Mammary microvascular endothelial cell (primary cell): ENCODE measurements at places on chromosomes 11 and 22. TPM values are rescaled to one million over a fixed set of nuclear protein-coding genes. Genes with fewer than 3 reads are reported as not detected.

Gene TRABD
- 38.4 and 42.3 TPM in 2 replicates for total RNA-seq

Gene IGSF22
- total RNA-seq: not detected in 2 replicates

Gene PVALB
- total RNA-seq: not detected in 2 replicates

Gene KCNE3
- 0.15 and 0.27 TPM in 2 replicates for total RNA-seq

Gene SEC14L6
- total RNA-seq: not detected in 2 replicates

Gene MOV10L1
- 5.2 and 6.7 TPM in 2 replicates for total RNA-seq

Gene CTSW
- 0.20 TPM in 1 of 2 replicates, not detected in the other for total RNA-seq

Gene OR51B4
- not detected in 2 replicates for total RNA-seq

Gene HTR3A
- not detected in 2 replicates for total RNA-seq

Gene GGTLC3
- not detected in 2 replicates for total RNA-seq

Gene TMPRSS4
- total RNA-seq: not detected in 2 replicates

Gene GLB1L3
- not detected in 2 replicates for total RNA-seq

Gene ENTHD1
- total RNA-seq: not detected in 2 replicates

Gene LMO1
- total RNA-seq: 0.20 TPM in 1 of 2 replicates, not detected in the other

Gene F2
- 0.10 TPM in 1 of 2 replicates, not detected in the other for total RNA-seq

Gene B3GAT3
- 26.6 and 34.2 TPM in 2 replicates for total RNA-seq

Gene KREMEN1
- 0.44 and 0.67 TPM in 2 replicates for total RNA-seq

Gene RBFOX2
- total RNA-seq: 76.3 and 79.6 TPM in 2 replicates

Gene NCF4
- total RNA-seq: not detected in 2 replicates

Gene PRSS23
- total RNA-seq: 214 and 255 TPM in 2 replicates

Gene CYTH4
- 0.34 and 0.40 TPM in 2 replicates for total RNA-seq

Gene AAMDC
- 53.1 and 53.5 TPM in 2 replicates for total RNA-seq

Gene KDM4E
- not detected in 2 replicates for total RNA-seq

Gene MYRF
- total RNA-seq: 2.3 and 4.3 TPM in 2 replicates

Gene FJX1
- 68.6 and 79.0 TPM in 2 replicates for total RNA-seq

Gene C11orf91
- not detected in 2 replicates for total RNA-seq

Gene SERHL2
- 2.0 and 2.9 TPM in 2 replicates for total RNA-seq

Gene NNMT
- total RNA-seq: 121 and 168 TPM in 2 replicates

Gene LZTR1
- 31.0 and 32.6 TPM in 2 replicates for total RNA-seq

Gene FXYD6
- total RNA-seq: 0.30 TPM in 1 of 2 replicates, not detected in the other

Gene RAC2
- 353 and 394 TPM in 2 replicates for total RNA-seq

Gene OR2AG2
- not detected in 2 replicates for total RNA-seq

Gene CSRP3
- total RNA-seq: not detected in 2 replicates

Gene NLRP14
- not detected in 2 replicates for total RNA-seq

Gene CASP5
- not detected in 2 replicates for total RNA-seq

Gene SLC17A6
- total RNA-seq: not detected in 2 replicates

Gene SLC22A6
- not detected in 2 replicates for total RNA-seq

Gene HEPACAM
- not detected in 2 replicates for total RNA-seq

Gene SLC5A1
- not detected in 2 replicates for total RNA-seq

Gene ME3
- 42.4 and 47.7 TPM in 2 replicates for total RNA-seq

Gene TSGA10IP
- total RNA-seq: not detected in 2 replicates

Gene KCNC1
- total RNA-seq: not detected in 2 replicates

Gene BEST1
- total RNA-seq: not detected in 2 replicates

Gene TEX54
- total RNA-seq: not detected in 2 replicates

Gene THRSP
- not detected in 2 replicates for total RNA-seq

Gene KCNK4
- total RNA-seq: not detected in 2 replicates

Gene NOX4
- total RNA-seq: 18.7 and 31.4 TPM in 2 replicates

Gene CST6
- total RNA-seq: 0.20 and 0.25 TPM in 2 replicates

Gene WDR74
- 58.9 and 62.4 TPM in 2 replicates for total RNA-seq

Gene GLYATL2
- total RNA-seq: not detected in 2 replicates

Gene OR5B21
- not detected in 2 replicates for total RNA-seq

Gene SAA1
- not detected in 2 replicates for total RNA-seq

Gene SOX10
- not detected in 2 replicates for total RNA-seq

Gene TBC1D10A
- total RNA-seq: 8.5 and 10.1 TPM in 2 replicates
